Activated CD4-positive, alpha-beta memory T cell treated with anti-CD3 and anti-CD28 coated beads, Interleukin-2, amount 10 ng/mL, durations not matched to agents 7 days and 5 days (primary cell): ENCODE measurements at places on chromosomes 5 and 9. TPM values are rescaled to one million over a fixed set of nuclear protein-coding genes. Genes with fewer than 3 reads are reported as not detected.

The SV2C gene
- total RNA-seq: 0.28 TPM

The KIF12 gene
- not detected for total RNA-seq

- peaks cover 24% of the 10 kb centered on the region for H3K27me3 ChIP-seq
- DNase-seq: no peak
- H3K4me1 ChIP-seq: no peaks in the 10 kb centered on the region
- H3K36me3 ChIP-seq: no peaks in the 10 kb centered on the region
- H3K4me3 ChIP-seq: no peak overlapping the region
- H3K27ac ChIP-seq: no peak overlapping the region
Observed at GRCh38 chr9:7259544-7260241, 501.9 kb downstream of the KDM4C start.

DNA sequence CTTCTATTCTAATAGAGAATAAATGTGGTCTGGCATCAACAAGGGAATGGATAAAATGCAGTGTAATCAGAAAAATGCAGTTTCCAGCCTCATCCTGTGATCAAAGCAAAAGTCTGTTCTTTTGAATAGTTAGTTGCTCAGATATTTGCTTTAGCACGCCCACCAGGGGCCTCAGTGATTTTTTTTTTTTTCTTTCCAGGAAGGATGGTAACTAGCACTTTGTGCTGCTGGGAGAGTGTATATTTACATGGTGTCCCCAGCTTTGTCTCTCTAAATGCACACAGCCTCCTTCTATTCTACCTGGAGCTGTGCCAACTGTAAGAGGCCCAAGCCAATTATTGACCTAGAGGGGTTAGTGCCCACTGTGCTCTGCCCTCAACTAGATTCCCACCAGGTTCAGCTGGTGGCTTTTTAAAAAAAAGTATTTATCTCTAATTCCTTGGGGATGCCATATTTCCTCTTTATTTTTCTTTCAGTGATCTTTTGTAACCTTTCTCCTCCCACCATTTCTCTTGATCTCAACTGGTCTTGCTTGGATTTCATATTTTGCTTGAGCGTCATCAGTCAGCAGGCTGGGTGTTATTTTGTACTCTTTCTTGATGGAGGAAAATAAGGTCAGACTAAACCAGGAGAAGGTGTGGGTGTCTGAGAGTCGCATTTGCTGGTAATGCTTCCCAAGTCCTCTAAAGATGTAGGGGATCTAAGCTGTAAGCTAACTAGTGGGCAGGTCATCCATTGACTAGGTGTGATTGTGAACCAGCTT, 193.0 kb upstream of the C9orf72 start:
- DNase-seq: no peak
- H3K27me3 ChIP-seq: no peaks in the 10 kb centered on the region
- no peaks in the 10 kb centered on the region for H3K4me1 ChIP-seq
- H3K36me3 ChIP-seq: no peaks in the 10 kb centered on the region
